ENCODE measurements at places on chromosomes 3 and 15.

- no peak for DNase-seq
These were observed 1.3 kb downstream of the RHCG start for GRCh38 chr15:89494941-89495637.

DNA sequence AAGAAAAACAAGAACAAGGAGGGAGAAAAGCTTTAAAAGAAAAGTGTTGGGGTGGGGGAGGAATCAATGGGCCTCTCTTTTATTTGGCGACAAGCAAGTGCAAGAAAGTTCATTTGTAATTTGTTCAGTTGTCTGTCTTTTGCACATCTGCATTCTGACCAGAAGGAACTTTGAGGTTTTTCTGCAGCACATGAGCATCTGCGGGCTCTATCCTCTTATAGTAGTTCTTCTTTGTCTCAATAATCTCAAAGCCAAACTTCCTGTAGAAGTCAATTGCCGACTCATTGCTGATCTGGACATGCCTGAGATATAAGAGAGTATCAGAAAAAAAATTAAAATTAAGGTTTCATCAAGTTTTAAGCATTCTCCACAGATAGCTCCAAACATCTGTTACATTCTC lies 24.4 kb downstream of the NAA50 start:
- DNase-seq, result no peak

GRCh38 chr3:55796533-55796932 lies 309.4 kb upstream of the WNT5A start:
- DNase-seq, result no peak

DNA sequence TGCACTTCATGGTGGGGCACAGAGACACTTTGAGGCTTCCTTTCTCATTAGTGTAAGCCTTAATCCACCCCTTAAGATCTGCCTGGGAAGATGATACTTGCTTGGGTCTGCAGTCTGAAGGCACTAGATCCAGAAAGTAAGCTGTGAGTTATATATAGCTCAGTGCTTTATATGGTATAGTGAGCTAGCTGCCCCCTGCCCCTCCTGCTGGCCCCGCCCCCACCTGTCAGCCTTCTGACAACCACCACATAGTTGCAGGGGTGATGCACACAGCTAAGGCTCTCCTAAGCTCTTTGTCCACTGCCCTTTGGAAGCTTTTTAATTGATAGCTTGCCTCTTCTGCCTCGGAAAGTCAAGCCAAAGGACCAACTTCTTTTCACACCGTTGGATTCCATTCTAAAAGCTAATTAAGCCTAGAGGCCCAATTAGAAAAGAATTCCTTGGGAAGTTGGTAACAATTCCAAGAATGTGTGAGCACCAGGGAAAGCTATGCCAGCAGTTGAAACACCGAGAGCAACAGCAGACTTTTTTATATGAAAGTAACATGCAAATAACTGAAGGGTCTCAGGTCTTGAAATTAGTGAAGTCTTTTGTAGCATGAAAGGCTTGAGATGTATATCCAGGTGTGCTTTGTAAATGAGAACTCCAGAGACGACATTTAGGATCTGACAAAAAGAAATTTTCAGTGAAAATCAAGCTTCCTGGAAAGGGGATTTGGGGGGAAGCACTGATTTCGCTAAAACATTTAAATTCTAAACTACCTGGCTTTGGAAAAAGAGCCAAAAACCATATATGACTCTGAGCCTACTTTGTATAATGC lies 2.3 kb downstream of the TPM1 start:
- no peak for DNase-seq

GRCh38 chr3:14768182-14768790 lies 50.5 kb upstream of the FGD5 start:
- no peak for DNase-seq

DNA sequence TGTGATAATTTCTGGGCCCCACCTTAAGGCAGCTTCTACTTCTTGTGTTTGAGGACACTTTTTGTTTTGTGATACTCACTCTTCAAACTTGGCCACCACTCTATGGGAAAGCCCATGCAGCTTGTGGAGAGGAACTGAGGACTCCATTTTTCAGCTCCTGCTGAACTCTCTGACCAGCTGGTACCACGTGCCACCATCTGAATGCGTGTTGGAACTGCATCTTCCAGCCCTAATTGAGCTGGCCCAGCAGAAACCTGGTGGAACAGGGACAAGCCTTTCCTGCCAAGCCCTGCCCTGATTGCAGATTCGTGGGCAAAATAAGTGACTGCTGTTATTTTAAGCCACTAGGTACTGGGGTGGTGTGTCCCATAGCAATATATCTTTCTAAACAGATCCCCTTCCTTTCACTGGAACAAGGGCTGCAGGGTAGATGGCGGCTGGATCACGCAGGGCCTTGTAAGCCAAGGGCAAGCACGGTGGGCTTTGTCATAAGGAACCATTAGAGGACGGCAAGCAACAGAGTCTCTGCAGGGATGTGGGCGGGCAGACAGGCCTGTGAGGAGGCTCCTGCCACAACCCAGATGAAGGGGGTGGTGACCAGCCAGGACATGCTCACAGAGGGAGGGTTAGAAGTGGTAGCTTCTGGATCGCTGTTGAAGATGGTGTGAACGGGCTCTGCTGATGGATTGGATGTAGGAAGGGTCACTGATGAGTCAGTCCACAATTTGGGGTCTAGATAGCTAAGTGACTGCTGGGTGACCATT lies 9.5 kb downstream of the H1-8 start:
- no peak for DNase-seq

- no peak for DNase-seq
These were observed 1.7 kb upstream of the HHATL start for GRCh38 chr3:42704136-42704841.

DNA sequence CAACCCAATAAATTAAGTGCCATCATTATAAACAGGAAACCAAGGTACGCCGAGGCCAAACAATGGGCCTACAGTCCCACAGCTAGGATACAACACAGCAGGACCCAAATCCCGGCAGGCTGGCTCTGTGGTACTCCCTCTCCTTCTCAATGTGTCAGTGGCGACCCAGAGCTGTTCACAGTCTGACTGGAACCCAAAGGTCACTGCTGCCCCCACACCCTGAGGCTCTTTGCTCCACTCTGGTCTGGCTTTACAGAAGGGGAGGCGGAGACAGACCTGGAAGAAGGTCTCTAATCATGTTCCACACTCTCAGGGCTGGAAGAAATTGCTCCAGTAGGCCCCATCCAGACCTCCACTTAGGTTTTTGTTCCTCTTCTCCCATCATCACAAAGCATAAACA lies 48.5 kb upstream of the LMCD1 start:
- DNase-seq, result no peak

DNA sequence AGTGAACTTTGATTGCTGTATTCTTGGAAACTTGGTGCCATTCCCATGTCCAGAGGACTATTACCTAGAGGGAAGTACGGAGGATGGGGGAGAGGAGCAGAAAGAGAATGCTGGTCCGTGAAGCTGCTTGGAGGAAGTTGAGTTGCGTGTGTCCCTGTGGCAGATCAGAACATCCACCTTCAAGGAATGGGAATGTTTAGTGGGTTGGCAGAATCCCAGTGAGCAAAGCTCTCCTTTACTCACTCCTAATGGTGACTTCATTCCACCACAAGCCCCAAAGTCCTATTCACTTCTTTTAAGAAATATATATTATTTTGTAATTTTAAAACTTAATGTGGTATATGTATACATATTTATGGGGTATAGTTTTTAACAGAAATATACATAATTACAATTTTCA lies 247.8 kb upstream of the FEZF2 start:
- DNase-seq, result no peak

- no peak for DNase-seq
These were observed 35.4 kb upstream of the XXYLT1 start for GRCh38 chr3:195306369-195306768.

- DNase-seq, result no peak
These were observed 129.6 kb upstream of the AGBL1 start for GRCh38 chr15:85950101-85950500.

GRCh38 chr3:52568069-52568468 lies 31.7 kb downstream of the UQCC5 start:
- no peak for DNase-seq

- DNase-seq, result no peak
These were observed 40.6 kb downstream of the ARHGEF26 start for GRCh38 chr3:154161806-154162205.

- no peak for DNase-seq
These were observed 387.0 kb upstream of the PROK2 start for GRCh38 chr3:72171946-72172345.

DNA sequence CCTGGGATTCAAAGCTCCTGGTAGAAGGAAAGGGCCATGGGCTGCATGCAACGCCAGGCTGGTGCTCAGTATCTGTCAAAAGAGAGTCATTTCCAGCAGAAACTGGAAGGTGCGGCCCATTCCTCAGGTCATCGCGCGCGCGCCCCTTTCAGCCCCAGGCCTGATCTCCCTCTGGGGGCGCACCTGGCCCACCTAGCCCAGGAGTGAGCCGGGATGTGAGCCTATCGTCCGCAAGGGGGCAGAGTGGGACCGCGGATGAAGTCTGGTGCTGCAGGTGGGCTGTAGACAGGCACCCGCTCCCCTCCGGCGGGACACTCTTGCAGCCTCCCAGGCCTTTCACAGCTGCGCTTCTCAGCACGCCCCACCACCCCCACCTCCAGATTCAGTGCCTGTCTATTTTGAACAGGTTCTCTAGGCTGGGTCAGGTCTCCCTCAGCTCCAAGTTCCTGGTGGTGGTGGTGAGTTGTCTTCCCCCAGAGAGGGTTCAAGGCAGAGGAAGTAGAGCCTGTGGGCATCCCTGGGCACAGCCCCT lies 5.8 kb upstream of the RPL29 start:
- peak; percentile 74 for DNase-seq

DNA sequence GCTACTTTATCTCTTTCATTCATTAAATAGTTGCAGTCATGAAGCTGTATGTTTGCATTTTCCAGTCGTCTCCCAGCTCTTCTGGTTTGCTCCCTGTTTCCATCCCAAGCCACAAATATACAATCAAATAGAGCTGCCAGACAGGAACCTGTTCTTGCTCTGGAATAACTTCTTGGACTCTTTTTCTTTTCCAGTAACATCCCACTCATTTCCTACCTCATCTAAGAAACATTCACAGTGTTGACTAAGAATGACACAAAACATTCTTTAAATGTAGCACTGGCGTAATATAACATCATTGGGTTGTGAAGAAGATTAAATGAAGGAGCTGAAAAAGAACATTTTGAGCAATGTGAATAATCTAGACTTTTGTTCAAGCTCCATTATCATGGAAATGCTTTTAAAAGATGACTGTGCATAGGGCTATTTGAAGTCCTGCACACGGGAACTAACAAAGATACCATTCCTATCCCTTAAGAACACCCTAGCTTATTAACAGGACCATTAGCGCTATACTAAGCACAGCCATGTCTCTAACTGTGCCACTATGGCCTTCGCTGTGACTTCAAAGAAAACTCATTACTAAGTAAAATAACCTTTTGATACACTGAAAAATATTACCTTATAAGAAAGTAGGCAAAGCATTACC lies 574.0 kb downstream of the NAALADL2 start:
- no peak for DNase-seq

DNA sequence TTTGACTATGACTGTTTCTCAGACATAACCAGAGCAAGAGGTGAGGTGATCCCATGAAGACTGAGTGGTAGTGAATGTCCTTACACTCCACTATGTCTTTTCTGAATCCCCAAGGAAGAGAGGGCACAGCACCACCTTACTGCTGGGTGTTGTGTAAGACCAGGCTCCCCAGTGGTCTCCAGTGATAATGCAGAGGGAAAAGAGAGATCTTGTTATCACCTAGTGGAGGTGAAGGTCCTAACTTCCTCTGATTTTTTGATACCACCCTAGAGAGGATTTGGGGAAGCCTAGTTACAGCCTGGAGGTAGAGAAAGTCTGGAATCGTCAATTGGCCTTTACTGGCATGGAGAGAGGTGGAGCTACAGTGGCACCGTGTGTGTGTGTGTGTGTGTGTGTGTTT lies 288.0 kb upstream of the BCHE start:
- no peak for DNase-seq

DNA sequence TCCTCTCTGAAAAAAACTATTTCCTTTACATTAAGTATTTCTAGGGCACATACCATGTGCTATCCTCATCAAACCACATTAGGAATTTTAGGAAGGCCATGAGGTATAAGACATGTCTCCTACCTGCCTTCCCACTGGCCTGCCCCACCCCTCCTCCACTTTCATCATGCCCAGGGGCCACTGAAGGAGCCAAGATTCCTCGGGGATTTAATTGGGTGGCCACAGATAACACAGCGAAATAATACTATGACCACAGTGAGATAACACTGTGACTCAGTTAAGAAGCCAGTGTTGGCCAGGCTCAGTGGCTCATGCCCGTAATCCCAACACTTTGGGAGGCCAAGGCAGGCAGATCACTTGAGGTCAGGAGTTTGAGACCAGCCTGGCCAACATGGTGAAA lies 9.8 kb upstream of the BMF start:
- DNase-seq, result no peak

DNA sequence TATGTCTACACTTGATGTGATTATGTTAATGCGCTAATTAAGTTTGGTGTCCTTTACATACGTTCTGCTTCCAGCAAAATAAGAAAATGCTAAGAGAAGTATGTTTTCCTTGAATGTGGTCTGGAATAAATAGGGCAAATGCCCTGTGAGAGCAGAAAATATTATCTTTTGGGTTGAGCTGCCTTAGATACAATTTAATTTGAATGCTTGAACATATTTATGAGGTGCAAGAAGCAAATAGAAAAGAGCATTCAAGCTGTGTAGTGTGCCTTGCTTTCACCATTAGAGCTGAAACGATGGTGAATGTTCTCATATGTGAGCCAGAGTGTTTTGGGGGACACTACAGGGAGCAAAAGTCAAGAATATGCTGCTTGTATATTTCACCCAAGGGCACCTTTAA lies 15.9 kb upstream of the ARNT2 start:
- DNase-seq, result no peak

GRCh38 chr3:42670670-42671069 lies 14.7 kb upstream of the KLHL40 start:
- DNase-seq, result no peak

DNA sequence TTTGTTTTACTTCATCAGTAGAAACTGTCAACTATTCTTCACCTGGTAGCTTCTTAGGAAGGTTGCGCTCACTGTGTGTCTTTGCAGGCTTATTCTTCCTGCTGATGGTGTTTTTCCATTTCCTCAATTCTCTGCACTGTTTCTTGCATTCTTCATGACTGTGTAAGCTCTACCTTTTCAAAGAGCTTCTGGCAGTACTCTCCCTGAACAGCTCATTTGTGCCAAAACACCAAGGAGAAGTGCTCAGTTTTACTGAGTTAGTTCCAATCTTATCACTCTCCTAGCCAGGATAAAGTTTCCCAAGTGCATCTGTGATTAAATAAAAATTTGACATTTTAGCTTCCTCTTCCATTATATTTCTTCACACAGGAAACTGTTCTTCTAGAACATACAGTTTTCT lies 339.8 kb downstream of the EPHA3 start:
- no peak for DNase-seq

GRCh38 chr15:78598348-78598747 lies 22.4 kb downstream of the CHRNA3 start:
- no peak for DNase-seq

- DNase-seq, result no peak
These were observed 15.6 kb downstream of the EEFSEC start for GRCh38 chr3:128168836-128169235.

DNA sequence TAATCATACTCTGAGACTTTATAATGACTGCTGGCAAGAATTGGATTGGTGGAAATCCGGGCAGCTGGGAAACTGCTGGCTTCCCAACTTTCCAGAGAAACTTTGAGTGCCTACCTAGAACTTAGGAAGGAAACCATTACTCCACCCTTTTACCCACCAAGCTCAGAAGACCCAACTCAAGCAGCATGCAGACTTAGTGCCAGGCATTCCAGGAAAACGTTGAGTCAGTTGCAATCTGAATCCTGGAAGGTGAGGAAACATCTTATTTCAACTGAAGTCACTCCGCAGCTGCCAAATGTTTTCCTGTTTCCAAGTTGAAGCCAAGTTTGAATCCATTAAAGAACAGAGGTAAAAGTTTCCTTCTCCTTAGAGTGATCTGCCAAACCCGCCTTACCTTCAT lies 126.5 kb downstream of the ZNF385D start:
- no peak for DNase-seq
